Head of caudate nucleus (tissue), 42 donors: ENCODE measurements at places on chromosomes 1 and 21.

DNA sequence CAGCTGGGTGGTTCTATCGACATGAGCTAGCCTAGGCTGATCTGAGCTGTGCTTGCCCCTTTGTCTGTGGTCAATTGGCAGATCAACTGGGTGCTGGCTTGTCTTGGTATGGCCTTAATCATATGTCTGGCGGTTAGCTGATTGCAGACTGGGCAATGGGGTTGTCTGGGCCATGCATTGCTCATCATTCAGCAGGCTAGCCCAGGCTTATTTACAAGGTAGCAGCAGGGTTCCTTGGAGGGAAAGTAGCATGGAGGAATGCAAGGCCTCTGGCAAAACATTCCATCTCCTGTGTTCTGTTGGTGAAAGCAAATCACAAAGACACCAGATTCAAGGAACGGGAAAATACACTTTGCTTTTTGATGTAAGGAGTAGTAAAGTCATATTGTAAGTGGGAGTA lies 84.0 kb upstream of the IVNS1ABP start:
- DNase-seq, result no peak

- DNase-seq, result no peak
Measured at GRCh38 chr1:200438911-200439310, 29.1 kb upstream of the ZNF281 start.

DNA sequence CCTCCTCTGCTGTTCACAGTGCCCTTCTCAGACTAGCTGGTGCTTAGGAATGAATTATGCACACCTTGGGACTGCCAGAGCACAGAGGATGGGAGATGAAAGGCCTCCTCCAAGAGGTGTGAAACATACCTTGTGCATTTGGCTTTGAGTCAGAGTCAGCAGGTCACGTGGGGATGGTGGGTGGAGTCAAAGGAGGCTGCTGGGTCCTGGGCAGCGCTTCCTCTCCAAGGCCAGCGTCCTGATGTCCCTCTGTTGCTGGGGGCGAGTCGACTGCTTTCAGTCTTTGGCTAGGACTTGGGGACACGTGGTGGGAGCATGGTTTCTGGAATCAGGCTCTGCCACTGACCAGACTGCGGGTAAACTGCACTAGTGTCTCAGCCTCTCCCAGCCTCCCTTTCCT lies 91.2 kb downstream of the AJAP1 start:
- DNase-seq, result no peak

- DNase-seq, result no peak
Measured at GRCh38 chr21:33334824-33335223, 10.1 kb downstream of the IFNAR1 start.

GRCh38 chr1:116125758-116126157 lies 14.6 kb downstream of the MAB21L3 start:
- DNase-seq, result no peak

DNA sequence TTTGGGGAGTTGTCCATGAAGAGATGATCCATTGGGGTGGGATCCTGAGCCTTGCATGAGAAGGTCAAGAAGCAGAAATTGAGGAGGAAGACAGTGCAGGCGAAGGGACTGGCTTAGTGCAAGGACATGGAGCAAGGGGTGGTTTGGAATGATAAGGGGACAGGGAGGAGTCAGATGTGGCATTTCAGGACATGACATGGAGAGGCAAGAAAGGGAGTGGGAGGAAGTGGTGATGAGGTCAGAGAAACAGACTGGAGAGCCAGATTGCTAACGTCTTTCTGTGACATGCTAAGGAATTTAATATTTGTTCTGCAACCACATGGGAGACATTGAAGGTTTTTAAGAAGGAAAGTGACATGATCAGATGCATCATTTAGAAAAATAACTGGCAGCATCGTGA lies 346.8 kb upstream of the FMN2 start:
- no peak for DNase-seq

GRCh38 chr1:156146769-156147405 lies 6.5 kb upstream of the SEMA4A start:
- DNase-seq, result no peak

DNA sequence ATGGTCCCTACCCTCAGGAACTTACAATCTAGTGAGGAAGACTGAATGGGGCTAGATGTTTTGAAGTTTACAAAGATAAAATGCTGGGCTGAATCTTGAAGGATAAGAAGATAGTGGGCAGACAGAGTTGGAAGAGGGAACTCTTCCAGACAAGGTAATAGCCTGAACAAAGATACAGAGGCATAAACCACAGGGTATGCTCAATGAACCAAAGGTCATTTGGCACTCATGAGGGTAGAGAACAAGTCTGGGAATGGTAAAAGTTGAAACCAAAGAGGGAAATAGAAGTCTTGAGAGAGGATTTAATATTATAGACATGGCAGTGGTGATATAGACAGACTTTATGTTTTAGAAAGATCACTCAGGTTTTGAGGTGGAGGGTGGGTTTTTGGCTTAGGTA lies 48.1 kb upstream of the ZSWIM5 start:
- no peak for DNase-seq

- no peak for DNase-seq
Measured at GRCh38 chr21:44576025-44576420, 2.5 kb downstream of the KRTAP10-4 start.

DNA sequence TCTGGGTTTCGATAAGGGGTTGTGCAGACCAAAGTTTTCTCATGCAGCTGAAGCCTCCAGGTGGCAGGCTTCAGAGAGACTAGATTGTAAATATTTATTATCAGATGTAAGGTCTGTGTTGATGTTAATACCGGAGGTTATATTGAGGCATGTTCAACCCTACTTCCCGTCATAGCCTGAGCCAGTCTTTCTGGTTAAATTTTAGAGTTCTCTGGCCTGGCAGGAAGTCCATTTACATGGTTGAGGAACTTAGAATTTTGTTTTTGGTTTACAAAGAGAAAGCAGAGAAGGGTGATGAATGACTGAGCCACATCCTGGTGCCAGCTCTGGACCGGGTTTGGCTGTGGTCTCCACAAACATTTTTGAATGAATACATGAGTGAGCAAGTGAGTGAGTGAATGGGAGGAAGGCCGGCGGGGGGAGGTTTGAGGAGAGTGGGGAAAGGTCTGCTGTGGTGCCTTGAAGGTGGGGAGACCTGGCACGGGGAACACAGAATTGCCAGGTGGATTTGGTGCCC lies 218.5 kb downstream of the DISC1 start:
- DNase-seq, result no peak

DNA sequence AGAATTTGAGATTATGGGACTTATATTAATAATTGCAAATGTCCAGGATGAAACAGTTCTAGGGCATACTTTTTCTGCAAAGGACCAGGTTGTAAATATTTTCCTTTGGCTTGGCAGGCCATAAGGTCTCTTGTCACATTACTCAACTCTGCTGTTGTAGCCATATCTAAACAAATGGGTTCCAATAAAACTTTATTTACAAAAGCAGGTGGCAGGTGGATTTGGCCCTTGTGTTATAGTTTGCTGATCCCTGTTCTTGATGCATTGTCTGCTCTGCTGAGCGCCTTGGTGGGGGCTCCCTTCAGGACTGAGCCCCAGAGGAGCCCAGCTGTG lies 258.5 kb downstream of the FOXD2 start:
- no peak for DNase-seq

- DNase-seq, result no peak
Measured at GRCh38 chr1:181947441-181947840, 114.1 kb downstream of the ZNF648 start.

DNA sequence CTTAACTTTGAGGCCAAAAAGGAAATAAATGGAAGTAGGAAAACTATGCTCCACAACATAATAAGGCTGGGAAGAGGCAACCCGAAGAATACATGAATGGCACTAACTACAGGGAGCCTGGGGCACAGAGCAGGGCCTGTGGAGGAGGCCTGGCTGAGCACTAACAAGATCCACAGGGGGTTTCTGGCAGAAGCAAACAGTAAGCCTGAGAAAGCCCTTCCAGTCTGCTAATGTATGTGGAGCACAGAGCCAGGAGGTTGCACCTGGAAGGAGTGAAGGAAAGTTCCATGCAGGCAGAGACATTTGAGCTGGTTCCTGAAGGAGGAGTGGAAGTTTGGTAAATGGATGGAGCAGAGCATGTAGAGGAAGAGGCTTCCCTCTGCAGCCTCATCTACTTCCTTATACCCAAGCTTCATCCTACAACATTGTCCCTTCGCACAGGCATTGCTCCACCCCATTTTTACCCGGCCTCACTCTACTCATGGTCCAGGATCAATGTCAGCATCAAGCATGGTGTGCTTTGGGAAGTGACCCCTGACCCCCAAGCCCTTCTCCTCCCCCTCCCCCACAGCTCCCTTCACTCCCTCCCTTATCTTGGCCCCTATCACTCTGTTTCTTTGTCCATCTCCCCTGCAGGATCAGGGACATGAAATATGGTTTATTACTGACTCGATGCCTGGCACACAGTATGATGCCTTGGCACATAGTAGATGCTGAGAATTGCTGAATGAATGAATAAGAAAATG lies 23.3 kb downstream of the SHISA4 start:
- DNase-seq, result no peak

- no peak for DNase-seq
Measured at GRCh38 chr1:35554266-35555211, 2.7 kb downstream of the KIAA0319L start.

DNA sequence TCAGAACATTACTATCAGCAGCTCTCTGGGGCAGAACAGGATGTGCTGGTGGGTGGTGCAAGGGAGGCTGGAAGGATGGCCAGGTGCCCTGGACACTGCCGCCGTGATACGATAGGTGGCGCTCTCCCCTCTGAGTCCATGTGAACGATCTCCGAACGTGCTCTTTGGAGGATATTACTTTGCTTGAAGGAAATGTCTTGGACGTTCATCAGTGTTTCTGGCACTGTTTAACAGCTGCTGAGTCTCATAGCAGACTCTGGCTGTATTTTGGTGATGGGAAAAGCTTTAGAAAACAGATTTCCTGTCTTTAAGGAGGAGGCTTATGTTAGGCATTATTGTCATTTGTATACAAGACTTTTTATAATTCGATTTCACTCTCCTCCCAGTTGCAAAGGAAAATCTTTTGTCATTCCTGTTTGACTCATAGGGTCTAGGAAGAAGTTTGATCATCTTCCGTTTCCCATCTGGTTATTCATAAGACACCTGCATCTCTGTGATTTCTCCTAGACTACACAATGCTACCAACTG lies 386.2 kb upstream of the ADGRL2 start:
- DNase-seq, result peak; percentile 13

- DNase-seq, result peak; percentile 37
Measured at GRCh38 chr1:67850611-67851075, 17.4 kb upstream of the GNG12 start.

DNA sequence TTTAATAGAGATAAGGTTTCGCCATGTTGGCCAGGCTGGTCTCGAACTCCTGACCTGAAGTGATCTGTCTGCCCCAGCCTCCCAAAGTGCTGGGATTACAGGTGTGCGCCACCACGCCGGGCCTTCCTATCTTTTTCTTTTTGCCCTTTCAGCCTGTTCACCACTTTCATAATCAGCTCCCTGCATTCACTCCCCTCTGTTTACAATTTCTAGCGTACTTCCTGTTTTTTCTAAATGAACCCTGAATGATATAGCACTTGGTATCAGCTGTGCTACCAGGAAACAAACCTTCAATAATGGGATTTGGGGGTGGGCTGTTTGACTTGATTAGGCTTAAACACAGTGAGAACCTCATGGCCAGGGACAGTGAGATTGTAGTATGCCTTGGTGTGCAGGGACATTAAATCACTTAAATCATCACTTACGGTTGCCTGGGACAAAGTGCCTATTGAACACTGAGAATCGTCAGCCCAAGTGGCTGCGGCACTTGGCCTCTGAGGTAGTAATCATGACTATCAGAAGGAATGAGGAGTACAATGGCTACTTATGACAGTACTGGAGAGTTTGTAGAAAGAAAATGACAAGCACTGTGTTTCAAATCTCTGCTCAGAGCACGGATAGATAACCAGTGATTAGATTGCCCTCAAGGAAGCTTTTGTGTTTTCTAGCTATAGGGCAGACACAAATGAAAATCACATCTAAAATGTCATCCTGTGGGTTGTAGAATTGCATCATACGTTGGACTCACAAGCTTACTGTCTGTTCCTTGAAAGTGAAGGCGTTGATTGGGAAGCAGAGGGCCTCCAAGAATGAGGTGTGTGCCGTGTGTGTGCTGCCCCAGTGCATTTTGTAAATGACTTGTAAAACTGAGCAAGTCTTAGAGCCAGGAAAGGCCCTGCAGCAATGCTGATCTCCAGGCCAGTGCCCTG lies 661.8 kb downstream of the MATN1 start:
- DNase-seq, result no peak

GRCh38 chr1:212981025-212981495 lies 30.7 kb downstream of the VASH2 start:
- no peak for DNase-seq

DNA sequence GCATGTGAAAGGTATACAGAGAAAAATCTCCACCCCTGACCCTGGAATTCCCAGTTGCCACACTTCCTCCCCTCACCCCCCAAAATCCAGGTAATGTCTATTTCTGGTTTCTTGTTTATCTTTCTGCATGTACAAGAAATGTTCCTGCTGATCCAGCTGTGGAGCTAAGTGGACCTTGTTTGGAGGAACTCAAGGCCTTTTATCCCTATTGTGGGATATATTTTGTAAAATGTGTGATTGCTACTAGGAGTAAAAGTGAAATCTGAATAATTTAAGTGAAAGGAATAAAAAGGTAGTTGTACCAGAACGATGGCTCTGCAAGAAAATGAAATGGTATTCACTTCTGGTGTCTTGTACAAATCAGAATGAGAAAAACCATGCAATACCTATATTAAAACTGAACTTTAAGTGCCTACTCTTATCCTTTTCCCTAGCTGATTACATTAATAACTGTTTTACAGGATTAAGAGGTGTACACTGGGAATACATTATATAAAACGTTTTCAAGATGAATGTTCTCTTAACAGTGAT lies 3.0 kb downstream of the SPEN start:
- no peak for DNase-seq

GRCh38 chr1:11671544-11672286 lies 7.7 kb downstream of the FBXO6 start:
- DNase-seq, result no peak

DNA sequence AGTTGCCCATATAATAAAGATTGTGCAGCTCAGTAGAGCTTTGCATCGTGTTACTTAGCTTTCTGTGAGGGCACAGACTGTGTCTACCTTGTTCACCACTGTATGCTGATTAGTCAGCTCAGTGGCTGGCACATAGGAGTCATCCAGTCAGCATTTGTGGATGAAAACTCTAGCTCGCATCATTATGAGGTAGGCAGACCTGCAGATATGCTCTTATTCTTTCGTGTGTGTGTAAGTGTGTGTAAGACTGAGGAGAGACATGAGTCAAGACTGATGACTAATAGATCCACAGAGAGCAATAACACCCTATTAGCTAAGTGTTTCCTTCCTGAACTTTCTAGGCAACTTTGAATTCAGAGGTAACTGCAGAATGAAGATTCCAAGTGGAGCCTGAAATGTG lies 17.1 kb downstream of the TTF2 start:
- DNase-seq, result peak; percentile 80

GRCh38 chr1:29966526-29967045 lies 730.3 kb downstream of the PTPRU start:
- DNase-seq, result no peak

GRCh38 chr21:16046656-16047330 lies 317.0 kb downstream of the USP25 start:
- no peak for DNase-seq

DNA sequence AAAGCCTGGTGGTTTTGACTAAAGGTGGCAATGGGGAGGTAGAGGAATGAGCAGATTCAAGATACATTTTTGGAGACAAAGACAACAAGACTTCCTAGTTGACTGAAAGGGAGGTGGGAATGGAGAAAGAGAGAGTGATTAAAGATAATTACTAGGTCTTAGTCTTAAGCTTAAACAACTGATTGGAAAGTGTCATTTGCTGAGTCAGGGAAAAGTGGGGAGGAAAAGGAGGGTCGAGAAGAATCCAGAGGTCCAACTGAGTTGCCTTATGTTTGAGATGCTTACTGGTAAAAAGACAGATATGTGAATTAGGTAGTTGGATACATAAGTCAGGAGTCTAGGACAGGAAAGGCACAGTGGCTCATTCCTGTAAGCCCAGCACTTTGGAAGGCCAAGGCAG lies 179.3 kb downstream of the RGS7 start:
- DNase-seq, result no peak
